Activated naive CD4-positive, alpha-beta T cell treated with anti-CD3 and anti-CD28 coated beads for 36 hours (primary cell): ENCODE measurements at places on chromosomes 6 and 20. TPM values are rescaled to one million over a fixed set of nuclear protein-coding genes. Genes with fewer than 3 reads are reported as not detected.

DNA sequence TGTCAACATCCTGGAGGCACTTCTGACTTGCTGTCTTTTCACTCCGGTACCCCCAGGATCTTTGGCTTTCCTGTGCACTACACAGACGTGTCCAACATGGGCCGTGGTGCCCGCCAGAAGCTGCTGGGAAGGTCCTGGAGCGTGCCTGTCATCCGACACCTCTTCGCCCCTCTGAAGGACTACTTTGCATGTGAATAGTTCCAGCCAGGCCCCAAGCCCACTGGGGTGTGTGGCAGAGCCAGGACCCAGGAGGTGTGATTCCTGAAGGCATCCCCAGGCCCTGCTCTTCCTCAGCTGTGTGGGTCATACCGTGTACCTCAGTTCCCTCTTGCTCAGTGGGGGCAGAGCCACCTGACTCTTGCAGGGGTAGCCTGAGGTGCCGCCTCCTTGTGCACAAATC is 12.0 kb upstream of the MAPRE1 start:
- H3K4me3 ChIP-seq = no peak overlapping the region
- H3K4me1 ChIP-seq = no peaks in the 10 kb centered on the region
- no peak for DNase-seq
- no peaks in the 10 kb centered on the region for H3K27me3 ChIP-seq

DNA sequence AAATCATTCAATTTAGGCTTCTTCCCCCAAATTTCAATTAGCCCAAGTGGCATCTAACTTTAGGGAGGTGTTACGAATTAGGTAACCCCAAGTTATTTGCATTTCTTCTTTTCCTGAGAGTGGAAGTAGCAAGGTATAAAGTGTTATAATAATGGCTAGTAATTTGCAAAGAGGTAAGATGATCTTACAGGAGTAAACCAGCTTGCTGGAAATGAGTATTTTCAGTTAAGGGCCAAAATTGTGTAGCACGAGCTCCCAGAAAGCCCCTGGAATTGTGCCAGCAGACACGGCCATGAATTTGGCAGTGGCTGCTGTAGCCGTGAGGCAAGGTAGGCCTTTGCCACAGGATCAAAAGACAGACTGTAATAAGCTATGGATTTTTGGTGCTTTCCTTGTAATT is 38.0 kb downstream of the CITED2 start:
- no peak overlapping the region for H3K27ac ChIP-seq
- DNase-seq = no peak
- no peaks in the 10 kb centered on the region for H3K27me3 ChIP-seq
- H3K4me1 ChIP-seq = peaks cover 9% of the 10 kb centered on the region
- no peak overlapping the region for H3K4me3 ChIP-seq

- H3K27ac ChIP-seq = no peak overlapping the region
- no peak for DNase-seq
- no peaks in the 10 kb centered on the region for H3K4me1 ChIP-seq
- H3K27me3 ChIP-seq = peaks cover 15% of the 10 kb centered on the region
These were observed 8.5 kb upstream of the FABP7 start for GRCh38 chr6:122770835-122771601.

- H3K4me3 ChIP-seq = no peak overlapping the region
- H3K27me3 ChIP-seq = no peaks in the 10 kb centered on the region
These were observed 62.5 kb upstream of the TIAM2 start for GRCh38 chr6:154932515-154933027.

GRCh38 chr20:8670207-8670892 is 398.5 kb upstream of the PLCB4 start:
- H3K4me1 ChIP-seq = peaks cover 3% of the 10 kb centered on the region
- no peak overlapping the region for H3K27ac ChIP-seq
- no peaks in the 10 kb centered on the region for H3K27me3 ChIP-seq
- H3K36me3 ChIP-seq = no peaks in the 10 kb centered on the region
- no peak for DNase-seq
- H3K4me3 ChIP-seq = no peak overlapping the region

DNA sequence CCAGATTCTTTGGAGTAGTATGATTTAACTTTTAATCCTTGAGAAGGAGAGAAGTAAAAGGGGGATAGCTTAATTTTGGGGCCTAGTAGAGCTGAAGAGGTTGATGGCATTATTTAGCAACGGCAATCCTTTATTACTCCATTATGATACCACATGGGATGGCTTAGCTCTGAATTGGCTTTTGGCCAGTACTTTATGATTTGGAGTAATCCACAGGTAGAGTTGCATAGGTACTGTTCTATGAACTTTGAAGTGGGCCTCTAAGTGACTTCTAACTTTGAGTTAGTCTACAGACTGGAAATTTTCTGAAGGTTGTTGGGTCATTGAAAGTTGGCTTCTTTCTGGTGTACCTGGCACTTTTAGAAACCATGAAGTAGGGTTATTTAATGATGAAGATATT is 11.6 kb downstream of the YWHAB start:
- H3K36me3 ChIP-seq = peaks cover 23% of the 10 kb centered on the region
- H3K4me1 ChIP-seq = peaks cover 81% of the 10 kb centered on the region
- no peaks in the 10 kb centered on the region for H3K27me3 ChIP-seq
- no peak overlapping the region for H3K4me3 ChIP-seq

DNA sequence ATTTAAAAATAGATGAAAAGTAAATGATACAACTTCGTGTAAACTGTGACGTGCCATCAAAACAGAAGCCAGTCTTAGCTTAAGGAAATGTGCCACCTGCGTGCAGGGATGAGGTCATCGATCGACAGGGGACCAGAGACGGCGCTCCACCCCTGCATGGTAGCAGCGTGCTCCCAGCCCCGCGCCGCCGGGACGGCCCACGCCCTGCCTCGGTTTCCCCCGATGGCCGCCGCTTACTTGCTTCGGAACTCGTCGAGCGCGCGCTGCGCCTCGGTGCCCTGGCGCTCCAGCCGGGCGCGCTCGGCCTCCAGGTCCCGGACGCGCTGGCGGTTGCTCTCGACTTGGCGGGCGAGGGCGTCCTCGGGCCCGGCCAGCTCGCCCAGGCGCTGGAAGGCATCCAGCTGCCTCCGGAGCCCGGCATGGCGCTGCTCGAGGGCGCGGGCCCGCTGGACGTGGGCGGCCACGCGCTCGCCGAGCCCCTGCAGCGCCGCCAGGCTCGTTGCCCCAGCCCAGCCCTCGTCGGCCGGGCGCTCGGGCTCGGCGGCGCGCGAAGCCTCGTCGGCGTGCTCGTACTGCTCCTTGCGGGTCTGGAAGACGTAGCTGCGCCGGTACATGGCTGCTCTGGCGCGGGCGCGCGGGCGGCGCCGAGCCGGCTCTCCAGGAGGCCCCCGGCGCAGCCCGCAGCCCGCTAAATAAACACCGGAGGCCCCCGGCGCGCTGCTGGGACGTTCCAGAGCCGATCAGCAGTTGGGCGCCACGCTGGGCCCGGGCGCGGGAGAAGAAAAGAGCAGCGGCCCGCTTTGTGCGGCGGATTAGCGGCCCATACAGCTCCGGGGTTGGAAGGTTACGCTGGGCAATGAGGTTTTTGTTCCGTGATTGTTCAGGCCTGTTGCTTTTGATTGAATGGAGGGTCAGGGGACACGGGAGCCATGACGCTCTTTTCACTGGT is at the start of gene BFSP1:
BFSP1 (minus strand) TSS at position 664 of the 949 bp plus-strand sequence; CDS start at position 614, 50 bp downstream.
- peak within 1 kb of the TSS; percentile 85 for H3K4me3 ChIP-seq
- no peaks in the 10 kb centered on the region for H3K36me3 ChIP-seq
- peaks cover 17% of the 10 kb centered on the region for H3K27me3 ChIP-seq
- H3K27ac ChIP-seq = no peak within 1 kb of the TSS
- peaks cover 9% of the 10 kb centered on the region for H3K4me1 ChIP-seq
- peak; percentile 69 for DNase-seq

GRCh38 chr6:11563793-11564192 is 26.2 kb downstream of the TMEM170B start:
- peaks cover 5% of the 10 kb centered on the region for H3K36me3 ChIP-seq
- no peak overlapping the region for H3K4me3 ChIP-seq
- no peak overlapping the region for H3K27ac ChIP-seq
- no peak for DNase-seq
- H3K27me3 ChIP-seq = no peaks in the 10 kb centered on the region

GRCh38 chr6:62393608-62394007 is 107.6 kb upstream of the KHDRBS2 start:
- H3K27me3 ChIP-seq = no peaks in the 10 kb centered on the region
- no peak overlapping the region for H3K27ac ChIP-seq
- no peak overlapping the region for H3K4me3 ChIP-seq
- H3K4me1 ChIP-seq = no peaks in the 10 kb centered on the region

GRCh38 chr6:118558464-118559217 is 10.5 kb downstream of the PLN start:
- peak overlapping the region; percentile 36 for H3K4me3 ChIP-seq
- peak overlapping the region; percentile 89 for H3K27ac ChIP-seq
- peaks cover 9% of the 10 kb centered on the region for H3K36me3 ChIP-seq
- H3K27me3 ChIP-seq = no peaks in the 10 kb centered on the region

TCP11 gene
- not detected for total RNA-seq

OLIG3 gene
- total RNA-seq = not detected
